ENCODE measurements at places on chromosomes 1 and 21.

- H3K27ac ChIP-seq, result no peak overlapping the region
- H3K27me3 ChIP-seq, result peaks cover 12% of the 10 kb centered on the region
- no peak for DNase-seq
- no peak overlapping the region for H3K4me3 ChIP-seq
Observed at GRCh38 chr1:84896279-84896678, 3.3 kb upstream of the LPAR3 start.

- H3K4me3 ChIP-seq, result no peak overlapping the region
- H3K27ac ChIP-seq, result no peak overlapping the region
- no peaks in the 10 kb centered on the region for H3K36me3 ChIP-seq
- no peak for DNase-seq
Observed at GRCh38 chr21:17438635-17439034, 74.2 kb upstream of the CXADR start.

DNA sequence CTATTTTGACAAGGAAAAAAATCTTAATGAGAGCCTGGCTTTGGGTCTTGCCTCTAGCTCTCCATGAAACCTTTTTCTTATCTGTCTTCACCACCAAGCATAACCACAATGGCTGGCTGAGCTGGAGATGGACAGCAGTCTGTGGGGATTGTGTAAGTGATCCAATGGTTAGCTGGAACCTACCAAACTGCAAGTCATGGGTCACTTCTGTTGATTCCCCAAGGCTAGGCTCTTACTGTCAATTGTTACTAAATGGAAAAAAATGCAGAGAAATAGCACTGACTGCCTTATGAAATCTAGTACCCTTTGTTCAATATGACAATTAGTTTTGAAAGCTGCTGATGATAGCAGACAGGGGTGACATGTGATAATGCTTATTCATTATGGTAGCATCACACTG is 359.0 kb downstream of the ST6GALNAC3 start:
- no peaks in the 10 kb centered on the region for H3K27me3 ChIP-seq
- peaks cover 3% of the 10 kb centered on the region for H3K4me1 ChIP-seq
- H3K4me3 ChIP-seq, result no peak overlapping the region
- no peak for DNase-seq
- peaks cover 1% of the 10 kb centered on the region for H3K36me3 ChIP-seq

DNA sequence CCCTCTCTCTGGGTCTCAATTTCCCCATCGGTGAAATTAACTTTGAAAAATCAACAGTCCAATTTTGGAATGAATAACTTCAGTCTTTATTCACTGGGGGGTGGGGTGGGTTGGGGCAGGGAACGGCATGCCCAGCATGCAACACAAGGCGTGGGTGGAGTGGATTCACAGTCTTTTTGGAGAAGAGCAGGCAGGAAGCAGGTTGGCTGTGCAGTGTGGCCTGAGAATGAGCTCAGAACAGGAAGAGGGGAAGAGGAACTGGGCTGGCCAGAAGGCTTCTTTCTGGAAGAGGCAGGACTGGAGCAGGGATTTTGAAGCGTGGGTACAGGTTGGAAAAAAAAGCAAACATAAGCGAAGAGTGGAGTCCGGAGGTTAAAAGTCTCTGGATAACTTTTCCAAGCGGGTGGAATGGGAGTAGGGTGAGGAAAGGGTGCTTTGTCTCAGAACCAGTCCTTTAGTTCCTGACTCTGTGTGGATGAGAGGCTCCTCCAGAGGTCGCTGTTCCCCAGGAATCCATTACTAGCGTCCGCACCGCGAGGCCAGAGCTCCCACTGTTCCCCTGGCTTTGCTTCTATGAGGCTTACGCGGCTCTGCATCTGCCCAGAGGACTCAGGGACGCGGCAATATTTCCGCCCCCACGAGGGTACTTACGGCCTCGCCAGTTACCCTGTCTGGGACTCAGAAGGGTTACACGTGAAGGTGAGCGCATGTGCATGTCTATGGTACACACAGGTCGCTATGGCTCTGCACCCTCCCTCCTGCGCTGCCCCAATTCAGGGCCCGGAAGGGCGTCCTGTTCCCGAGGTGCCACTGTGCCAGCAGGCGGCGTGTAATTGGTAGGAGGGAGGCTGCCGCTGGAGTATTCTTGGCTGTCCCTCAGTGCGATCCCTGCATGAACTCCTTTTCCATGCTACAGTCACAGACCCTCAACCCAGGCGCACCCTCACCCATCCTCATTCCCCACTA is 5.5 kb upstream of the FOXD2 start:
- peak overlapping the region; percentile 37 for H3K4me3 ChIP-seq
- H3K27ac ChIP-seq, result no peak overlapping the region
- H3K27me3 ChIP-seq, result peaks cover 13% of the 10 kb centered on the region
- DNase-seq, result no peak
- H3K4me1 ChIP-seq, result peaks cover 30% of the 10 kb centered on the region

- peaks cover 23% of the 10 kb centered on the region for H3K36me3 ChIP-seq
- H3K27ac ChIP-seq, result no peak overlapping the region
- no peak for DNase-seq
- no peak overlapping the region for H3K4me3 ChIP-seq
Observed at GRCh38 chr1:229280921-229281320, 10.0 kb downstream of the RAB4A start.

GRCh38 chr1:87279966-87280535 is 48.6 kb upstream of the LMO4 start:
- DNase-seq, result no peak
- H3K27ac ChIP-seq, result no peak overlapping the region
- H3K36me3 ChIP-seq, result no peaks in the 10 kb centered on the region
- H3K4me3 ChIP-seq, result no peak overlapping the region
- peaks cover 3% of the 10 kb centered on the region for H3K27me3 ChIP-seq

All from memory B cell (primary cell).